Right atrium auricular region (tissue), 2 donors: ENCODE measurements at places on chromosomes 7 and 10. TPM values are rescaled to one million over a fixed set of nuclear protein-coding genes. Genes with fewer than 3 reads are reported as not detected.

DNA sequence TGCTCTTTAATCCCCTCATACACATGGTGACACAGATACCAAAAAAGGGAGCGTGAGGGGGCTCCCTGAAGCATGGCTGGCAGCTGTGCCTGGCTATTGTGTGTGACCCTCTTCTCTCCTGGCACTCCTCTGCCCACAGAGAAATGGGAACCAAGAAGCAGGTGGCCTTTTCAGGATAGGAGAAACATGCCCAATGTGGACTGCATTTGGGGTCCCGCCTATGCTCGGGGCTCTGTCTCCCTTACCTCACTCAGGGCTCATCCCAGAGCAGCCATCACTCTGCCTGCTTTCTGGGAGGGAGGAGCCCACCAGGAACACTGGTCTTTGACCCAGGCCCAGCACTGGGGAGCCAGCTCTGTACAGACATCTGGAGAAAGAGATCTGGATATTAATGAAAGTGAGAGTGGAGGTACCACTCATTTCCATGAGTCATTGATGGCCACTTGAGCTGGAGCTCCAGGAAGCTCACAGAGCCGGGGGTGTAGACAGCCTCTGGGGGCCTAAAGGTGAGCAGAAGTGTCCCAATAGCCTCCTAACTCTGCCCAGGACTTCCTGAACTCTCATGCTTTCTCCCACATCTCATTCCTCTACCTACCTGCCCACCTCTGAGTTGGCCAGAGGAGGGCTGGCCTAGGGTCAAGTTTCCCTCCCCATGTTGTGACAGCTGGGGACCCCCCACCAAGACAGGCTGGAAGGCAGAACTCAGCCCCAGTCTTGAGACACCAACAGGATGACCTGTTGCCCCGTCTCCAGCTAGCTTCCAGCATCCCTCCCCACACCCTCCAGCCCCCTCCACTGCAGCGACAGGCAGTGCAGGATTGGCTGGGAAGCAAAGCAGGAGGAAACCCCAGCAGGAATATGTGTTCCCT, 42.6 kb downstream of the DRGX start:
- no peaks in the 10 kb centered on the region for H3K27me3 ChIP-seq
- no peak overlapping the region for H3K27ac ChIP-seq
- no peaks in the 10 kb centered on the region for H3K36me3 ChIP-seq
- DNase-seq = peak; percentile 55

The NEUROG3 gene
- total RNA-seq = not detected

DNA sequence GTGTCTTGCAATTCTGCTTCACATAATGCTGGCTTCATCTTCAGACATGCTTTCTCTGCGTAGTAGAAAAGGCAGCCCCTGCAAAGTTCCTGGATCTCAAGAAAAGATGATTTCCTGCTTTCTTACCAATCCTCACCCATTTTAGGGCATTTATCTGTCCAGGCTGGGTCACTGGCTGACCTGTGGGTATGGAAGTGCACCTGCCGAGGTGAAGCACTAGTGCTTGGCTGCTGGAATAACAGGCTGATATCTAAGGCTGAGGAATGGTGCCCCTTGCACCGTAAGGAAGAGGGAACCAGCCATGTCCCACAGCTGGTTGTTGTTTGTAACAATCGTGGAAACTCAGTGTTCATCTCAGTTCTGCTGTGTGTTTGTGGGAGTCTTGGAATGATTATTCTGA, 138.0 kb upstream of the KLF6 start:
- H3K27me3 ChIP-seq = no peaks in the 10 kb centered on the region
- DNase-seq = no peak
- H3K27ac ChIP-seq = no peak overlapping the region

GRCh38 chr7:144987686-144988085, 151.8 kb upstream of the TPK1 start:
- no peak for DNase-seq
- H3K27ac ChIP-seq = no peak overlapping the region
- H3K4me3 ChIP-seq = no peak overlapping the region

DNA sequence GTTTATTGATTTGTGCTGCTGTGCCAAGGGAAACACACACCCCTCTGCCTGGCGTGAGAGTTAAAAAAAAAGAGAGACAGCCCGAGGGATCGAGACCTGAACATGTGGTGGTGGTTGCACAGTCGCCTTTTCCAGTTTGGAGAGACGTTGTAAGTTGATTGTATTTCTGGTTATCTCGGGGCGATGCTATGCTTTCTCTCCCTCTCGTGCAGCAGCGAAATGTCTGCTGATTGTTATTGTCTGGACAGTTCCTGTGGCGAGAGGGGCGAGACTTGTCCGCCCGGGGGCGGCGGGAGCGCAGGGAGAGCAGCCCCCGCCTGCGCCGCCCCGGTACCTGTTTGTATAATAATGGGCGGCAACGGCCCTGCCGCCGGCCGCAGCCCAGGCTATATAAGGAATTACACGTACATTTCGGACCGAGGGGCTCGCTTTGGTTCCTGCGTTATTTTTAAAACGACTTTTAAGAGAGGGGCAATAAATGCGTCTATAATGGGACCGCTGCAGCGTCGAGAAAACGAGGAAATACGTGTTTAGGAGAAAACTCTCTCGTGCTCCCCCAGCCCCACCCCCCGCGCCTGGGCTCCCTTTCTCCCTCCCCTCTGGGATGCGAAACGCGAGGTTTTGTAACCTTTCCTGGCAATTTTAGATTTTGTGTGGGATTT, 1.7 kb downstream of the ZEB1 start:
- H3K27ac ChIP-seq = peak overlapping the region; percentile 98
- DNase-seq = peak; percentile 66
- no peaks in the 10 kb centered on the region for H3K36me3 ChIP-seq
- no peaks in the 10 kb centered on the region for H3K4me1 ChIP-seq
- peak overlapping the region; percentile 85 for H3K4me3 ChIP-seq

DNA sequence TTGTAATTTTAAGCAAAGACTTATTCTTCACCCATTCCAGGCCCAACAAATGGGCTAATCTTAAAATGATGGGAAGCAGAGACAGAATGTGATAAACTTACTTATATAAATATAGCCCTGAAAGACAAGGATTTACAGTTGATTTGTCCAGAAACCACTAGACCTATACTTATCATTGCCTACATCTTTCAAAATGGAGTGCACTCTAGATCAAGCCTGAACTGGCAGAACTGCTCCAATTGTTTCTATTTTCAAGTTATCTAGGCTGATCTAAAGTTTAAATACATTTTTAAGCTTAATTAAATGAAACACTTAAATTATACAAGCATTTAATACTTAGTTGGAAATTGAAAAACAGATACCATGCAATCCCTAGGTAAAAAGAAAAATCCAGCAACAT, 24.9 kb upstream of the PALS2 start:
- no peak overlapping the region for H3K4me3 ChIP-seq
- DNase-seq = no peak
- H3K4me1 ChIP-seq = no peaks in the 10 kb centered on the region

GRCh38 chr10:87038786-87039185, 18.7 kb downstream of the FAM25A start:
- no peak overlapping the region for H3K4me3 ChIP-seq
- H3K27me3 ChIP-seq = no peaks in the 10 kb centered on the region
- no peaks in the 10 kb centered on the region for H3K4me1 ChIP-seq
- no peak for DNase-seq

DNA sequence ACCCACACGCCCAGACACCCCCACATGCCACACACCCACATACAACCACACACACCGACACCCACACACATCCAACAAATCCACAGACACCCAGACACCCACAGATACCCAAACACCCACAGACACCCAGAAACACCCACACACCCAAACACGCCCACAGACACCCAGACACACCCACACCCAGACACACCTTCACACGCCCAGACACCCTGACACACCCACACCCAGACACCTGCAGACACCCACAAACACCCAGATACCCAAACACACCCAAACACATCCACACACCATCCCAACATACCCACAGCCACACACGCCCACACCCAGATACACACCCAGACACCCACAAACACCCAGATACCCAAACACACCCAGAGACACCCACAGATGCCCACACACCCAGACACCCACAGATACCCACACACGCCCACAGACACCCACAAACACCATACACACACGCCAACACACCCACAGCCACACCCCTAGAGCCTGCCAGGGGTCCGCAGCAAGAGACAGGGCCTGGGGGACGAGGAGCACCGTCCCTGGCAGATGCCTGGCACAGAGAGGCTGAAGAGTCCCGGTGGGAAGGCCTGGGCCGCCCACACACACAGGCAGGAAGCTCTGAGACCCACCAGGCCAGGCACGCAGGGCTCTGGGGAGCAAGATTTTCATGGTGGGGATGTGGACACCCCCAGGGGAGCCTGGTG, 28.5 kb downstream of the CYP2W1 start:
- DNase-seq = no peak
- no peak overlapping the region for H3K4me3 ChIP-seq
- no peaks in the 10 kb centered on the region for H3K27me3 ChIP-seq
- no peak overlapping the region for H3K27ac ChIP-seq

- H3K36me3 ChIP-seq = peaks cover 57% of the 10 kb centered on the region
- DNase-seq = no peak
Observed at GRCh38 chr7:38223306-38223705, 45.3 kb downstream of the STARD3NL start.
